H7 (cell line): ENCODE measurements at places on chromosomes 7 and 10. TPM values are rescaled to one million over a fixed set of nuclear protein-coding genes. Genes with fewer than 3 reads are reported as not detected.

GRCh38 chr7:8015100-8015745, 46.6 kb downstream of the GLCCI1 start:
- DNase-seq: no peak

The ZNF804B gene
- not detected in 2 replicates for total RNA-seq

The ERVW-1 gene
- total RNA-seq: 0.52 and 1.1 TPM in 2 replicates

The SFTPA1 gene
- total RNA-seq: not detected in 2 replicates

DNA sequence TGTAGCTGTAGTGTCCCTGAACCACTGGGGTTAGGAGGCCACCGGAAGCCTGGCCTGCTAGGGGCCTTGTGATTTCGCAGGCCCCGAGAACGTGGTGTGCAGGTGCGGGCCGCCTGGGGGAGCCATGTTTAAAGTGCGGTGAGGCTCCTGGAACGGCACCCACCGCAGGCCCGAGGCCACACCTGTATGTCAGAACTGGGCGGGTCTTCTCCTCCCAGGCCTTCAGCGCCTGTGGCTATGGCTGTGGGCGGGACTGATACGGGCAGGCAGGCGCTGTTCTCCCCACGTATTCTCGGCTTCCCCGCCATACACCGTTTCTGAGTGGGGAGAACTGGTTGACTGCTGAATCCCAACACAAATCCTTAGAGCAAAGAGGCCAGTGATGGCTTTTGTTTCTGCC, 74.8 kb downstream of the DNAJB6 start:
- DNase-seq: peak; percentile 88

The CLDN3 gene
- total RNA-seq: 3.3 and 5.9 TPM in 2 replicates

The PDIA4 gene
- 286 and 335 TPM in 2 replicates for total RNA-seq

DNA sequence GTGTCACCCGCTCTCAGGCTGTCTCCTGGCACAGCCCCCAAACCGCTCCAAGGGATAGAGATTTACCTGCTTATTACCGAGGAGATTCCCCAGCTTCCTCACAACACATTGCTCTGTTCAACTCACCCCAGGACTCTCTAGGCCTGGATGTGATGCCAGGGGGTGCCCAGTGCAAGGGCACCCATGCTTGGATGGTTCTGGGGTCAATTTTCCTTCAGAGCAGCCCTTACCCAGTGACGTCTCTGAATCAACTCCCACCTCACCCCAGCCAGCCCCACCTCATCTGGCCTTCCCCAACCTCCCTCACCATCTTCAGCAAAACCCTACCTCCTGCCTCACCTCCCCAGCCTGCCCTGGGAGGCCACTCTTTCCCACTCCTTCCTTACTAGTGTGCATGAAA, 951.6 kb upstream of the ZNF722 start:
- DNase-seq: no peak

The SPAM1 gene
- not detected in 2 replicates for total RNA-seq

DNA sequence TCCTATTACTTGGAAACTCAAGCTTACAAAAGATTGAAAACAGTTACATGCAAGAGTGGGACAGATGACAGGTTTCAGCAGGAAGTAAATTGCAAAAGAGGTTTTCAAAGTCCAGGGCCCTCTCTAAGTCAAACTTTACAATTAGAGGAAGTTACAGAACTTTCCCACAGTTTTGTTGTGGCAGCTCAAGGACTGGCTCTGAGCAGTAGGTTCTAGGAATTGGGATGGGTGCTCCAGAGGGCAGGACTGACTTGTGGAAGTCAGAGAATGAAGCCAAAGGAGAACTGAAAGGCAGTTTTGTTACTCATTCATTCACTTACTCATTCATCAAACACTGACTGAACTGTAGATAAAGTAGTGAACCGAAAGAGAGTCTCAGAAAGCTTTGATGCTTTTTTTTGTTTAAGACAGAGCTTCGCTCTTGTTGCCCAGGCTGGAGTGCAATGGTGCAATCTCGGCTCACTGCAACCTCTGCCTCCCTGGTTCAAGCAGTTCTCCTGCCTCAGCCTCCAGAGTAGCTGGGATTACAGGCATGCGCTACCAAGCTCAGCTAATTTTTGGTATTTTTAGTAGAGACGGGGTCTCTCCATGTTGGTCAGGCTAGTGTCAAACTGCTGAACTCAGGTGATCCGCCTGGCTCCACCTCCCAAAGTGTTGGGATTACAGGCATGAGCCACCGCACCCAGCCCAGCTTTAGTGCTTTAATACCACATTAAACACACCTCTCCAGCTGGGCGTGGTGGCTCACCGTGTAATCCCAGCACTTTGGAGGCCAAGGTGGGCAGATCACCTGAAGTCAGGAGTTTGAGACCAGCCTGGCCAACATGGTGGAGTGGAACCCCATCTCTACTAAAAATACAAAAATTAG, 66.8 kb upstream of the CCNJ start:
- DNase-seq: no peak

DNA sequence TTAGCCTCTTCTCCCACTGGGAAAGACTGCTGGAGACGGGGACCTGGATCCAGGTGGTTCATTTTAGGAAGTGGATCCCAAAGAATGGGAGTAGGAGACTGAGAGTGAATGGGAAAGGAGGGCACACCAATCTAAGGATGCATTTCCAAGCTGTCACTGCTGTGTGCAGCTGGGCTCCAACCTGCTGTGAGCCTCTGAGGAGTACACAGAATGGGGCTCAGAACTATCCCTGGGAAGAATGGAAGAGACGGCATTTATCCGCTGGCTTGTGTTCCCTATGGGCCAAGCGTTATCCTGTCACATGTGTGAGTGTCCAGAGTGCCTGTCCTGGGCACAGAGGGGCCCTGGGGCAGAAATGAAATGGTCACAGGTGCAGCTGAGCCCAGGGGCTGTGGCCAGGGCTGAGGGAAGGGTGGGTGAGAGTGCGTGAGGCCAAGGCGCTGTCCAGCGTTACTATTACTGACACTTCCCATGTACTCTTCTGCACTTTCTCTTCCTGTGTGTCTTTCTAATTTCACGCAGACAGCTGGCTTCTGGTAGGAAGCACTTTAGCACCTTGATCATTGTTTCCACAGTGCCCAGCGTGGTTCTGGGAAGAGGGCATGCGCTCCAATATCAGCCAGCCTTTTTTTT, 35.4 kb upstream of the PODXL start:
- peak; percentile 68 for DNase-seq

DNA sequence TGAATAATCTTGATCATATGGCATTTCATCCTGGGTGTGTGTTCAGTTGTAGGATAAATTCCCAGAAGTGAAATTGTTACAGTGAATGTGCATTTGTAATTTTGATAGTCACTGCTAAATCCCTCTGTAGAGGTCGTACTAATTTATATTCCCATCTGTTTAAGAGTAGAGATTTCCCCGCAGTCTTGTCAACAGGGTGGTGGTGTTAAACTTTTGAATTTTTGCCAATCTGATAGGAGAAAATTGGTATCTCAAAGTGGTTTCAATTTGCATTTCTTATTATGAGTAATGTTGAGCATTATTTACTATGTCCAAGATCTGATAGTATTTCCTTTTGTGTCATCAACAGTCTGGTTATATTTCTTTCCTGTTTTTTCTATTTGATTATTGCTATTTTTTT, 101.7 kb downstream of the AUTS2 start:
- no peak for DNase-seq

The ITPRID1 gene
- total RNA-seq: 0.18 and 0.24 TPM in 2 replicates

- no peak for DNase-seq
Observed at GRCh38 chr10:17162828-17163227, 33.2 kb upstream of the CUBN start.

DNA sequence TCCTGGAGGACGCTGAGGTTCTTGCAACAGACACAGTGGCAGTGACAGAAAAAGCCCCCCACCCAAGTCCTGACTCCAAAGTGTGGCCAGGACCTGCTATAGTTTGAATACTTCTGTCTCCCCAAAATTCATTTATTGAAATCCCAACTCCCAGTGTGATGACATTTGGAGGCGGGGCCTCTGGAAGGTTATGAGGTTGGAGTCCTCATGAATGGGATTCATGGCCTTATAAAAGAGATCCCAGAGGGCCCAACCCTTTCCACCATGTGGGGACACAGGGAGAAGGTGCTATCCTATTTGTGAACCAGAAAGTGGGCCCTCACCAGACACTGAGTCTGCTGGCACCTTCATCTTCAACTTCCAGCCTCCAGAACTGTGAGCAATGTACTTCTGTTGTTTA, 18.3 kb downstream of the ANXA11 start:
- no peak for DNase-seq

DNA sequence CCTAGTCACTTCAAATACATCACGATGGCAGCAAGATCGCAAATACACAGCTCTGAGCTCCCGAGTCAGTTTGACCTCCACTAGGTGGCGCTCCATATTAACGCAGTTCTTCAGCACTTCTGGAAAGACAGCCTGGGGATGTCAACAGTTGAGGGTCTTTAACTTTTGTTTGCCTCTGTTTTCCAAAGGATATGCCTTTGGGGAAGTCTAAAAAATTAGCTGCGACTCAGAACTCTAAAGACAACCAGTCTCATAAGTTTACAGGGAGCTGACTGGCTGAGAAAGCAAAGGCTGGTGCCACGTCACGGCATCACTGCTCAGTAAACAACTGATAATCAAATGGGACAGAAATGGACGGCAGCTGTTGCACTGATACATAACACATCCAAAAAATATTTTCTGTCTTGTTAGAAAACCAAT, 458.8 kb downstream of the SORCS1 start:
- peak; percentile 47 for DNase-seq

GRCh38 chr10:97888641-97889262, 39.1 kb downstream of the GOLGA7B start:
- DNase-seq: peak; percentile 93

The NPFFR1 gene
- not detected in 2 replicates for total RNA-seq

- no peak for DNase-seq
Observed at GRCh38 chr10:128493811-128494210, 367.6 kb upstream of the MKI67 start.

The EN2 gene
- 0.04 TPM in 1 of 2 replicates, not detected in the other for total RNA-seq

GRCh38 chr10:31170636-31171035, 139.0 kb upstream of the ZNF438 start:
- DNase-seq: no peak

The OR2A5 gene
- not detected in 2 replicates for total RNA-seq

DNA sequence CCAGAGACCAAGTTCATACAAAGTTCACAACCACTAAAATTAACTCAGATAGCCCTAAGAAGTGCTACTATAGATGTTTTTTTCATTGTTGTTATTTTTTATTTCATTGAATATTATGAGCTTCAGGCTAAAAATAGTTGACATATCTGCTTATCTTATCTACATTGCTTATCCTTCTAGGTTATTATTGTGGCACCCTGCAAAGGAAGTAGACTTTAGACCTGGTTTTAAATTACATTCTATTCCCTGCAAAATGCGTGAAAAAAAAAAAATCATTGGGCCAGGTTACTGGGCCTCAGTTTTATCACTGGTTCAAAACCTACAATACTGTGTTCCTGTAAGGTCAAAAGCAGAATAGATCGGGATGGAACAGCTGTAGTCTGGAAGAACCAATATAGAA, 811.0 kb downstream of the GRM8 start:
- no peak for DNase-seq

DNA sequence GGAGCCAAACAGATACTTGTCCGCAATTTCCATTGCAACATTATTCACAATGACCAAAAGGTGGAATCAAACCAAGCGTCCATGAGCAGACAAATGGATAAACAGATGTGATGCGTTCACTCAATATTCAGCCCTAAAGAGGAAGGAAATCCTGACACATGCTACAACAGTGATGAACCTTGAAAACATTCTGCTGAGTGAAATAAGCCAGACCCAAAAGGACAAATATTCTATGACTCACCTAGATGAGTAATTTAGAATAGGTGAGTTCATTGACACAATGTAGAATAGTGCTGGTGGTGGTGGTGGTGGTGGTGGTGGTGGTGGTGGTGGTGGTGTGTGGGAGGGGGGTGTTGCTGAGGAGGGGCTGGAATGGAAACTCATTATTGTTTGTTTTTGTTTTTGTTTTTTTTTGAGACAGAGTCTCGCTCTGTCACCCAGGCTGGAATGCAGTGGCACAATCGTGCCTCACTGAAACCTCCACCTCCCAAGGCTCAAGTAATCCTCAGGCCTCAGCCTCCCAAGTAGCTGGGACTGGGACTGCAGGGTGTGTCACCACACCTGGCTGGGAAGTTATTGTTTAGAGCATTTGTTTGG, 28.6 kb downstream of the SMKR1 start:
- no peak for DNase-seq

The FBXW4 gene
- total RNA-seq: 25.2 and 25.4 TPM in 2 replicates

- no peak for DNase-seq
Observed at GRCh38 chr7:98187138-98187502, 24.1 kb upstream of the BHLHA15 start.

The INSYN2A gene
- 0.07 TPM in 1 of 2 replicates, not detected in the other for total RNA-seq

The LDB3 gene
- 0.03 and 0.30 TPM in 2 replicates for total RNA-seq

- no peak for DNase-seq
Observed at GRCh38 chr7:23333671-23334246, 34.6 kb downstream of the MALSU1 start.

The SLC29A3 gene
- 5.2 and 6.9 TPM in 2 replicates for total RNA-seq
